ENCODE measurements at places on chromosomes 5 and 9. TPM values are rescaled to one million over a fixed set of nuclear protein-coding genes. Genes with fewer than 3 reads are reported as not detected.

TAF1L gene
- not detected for total RNA-seq

SLC46A2 gene
- total RNA-seq, result not detected

IFNA13 gene
- total RNA-seq, result not detected

FAM221B gene
- total RNA-seq, result not detected

WWC1 gene
- total RNA-seq, result 0.45 TPM

CCDC171 gene
- 2.3 TPM for total RNA-seq

DNA sequence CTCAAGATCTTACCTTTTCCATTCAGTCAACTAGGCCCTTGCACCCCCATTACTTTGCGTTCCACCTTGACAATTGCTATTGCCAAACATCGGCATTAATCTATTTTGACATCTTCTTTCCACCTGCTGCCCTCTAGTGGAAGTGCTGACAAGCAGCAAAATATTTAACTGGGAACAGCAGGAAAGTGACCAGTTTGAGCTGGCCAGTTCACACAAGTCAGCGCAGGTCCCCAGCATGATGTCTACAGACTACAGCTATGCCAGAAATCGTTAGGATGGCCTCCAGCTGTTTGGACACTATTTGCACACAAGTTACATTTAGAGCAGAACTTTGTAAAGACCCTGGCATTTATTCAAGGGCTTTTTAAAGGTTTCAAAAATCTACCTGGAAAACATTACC lies 160.1 kb downstream of the GHR start:
- peak; percentile 39 for DNase-seq

- peak; percentile 38 for DNase-seq
Observed at GRCh38 chr9:96100385-96101300, 201.3 kb downstream of the HSD17B3 start.

- DNase-seq, result no peak
Observed at GRCh38 chr9:25254051-25254450, 424.2 kb downstream of the TUSC1 start.

DNA sequence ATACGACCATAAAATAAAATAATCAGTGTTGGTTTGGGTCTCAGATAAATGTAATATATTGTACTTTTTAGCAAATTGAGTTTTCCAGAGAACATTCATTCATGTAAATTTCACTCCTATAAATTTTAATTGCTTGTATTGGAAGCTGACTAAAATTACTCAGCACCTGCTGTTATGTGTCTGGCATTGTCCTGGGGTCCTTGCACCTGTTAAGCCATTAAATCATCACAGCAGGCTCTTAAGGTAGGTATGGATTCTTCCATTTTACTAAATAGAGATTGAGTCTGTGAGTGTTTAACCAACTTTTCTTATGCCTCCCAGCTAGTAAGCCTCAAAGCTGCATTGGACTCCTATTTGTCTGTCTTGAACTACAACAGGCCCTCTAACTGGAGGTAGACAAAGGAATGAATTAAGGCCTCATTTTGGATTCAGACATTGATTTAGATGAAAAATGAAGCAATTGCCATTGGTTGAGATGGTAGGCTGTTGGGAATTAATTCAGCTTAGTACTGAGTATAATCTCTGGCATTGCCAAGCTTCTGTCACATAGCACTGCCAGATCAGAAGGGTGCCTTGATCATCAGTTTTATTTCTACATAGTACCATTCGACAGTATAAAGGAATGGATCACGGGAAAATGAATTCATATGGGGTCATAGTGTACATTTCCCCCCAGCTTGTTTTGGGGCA lies 78.9 kb downstream of the PARP8 start:
- no peak for DNase-seq

GRCh38 chr5:88693071-88693932 lies 189.7 kb downstream of the MEF2C start:
- DNase-seq, result no peak

GRCh38 chr9:27203783-27204182 lies 93.2 kb downstream of the EQTN start:
- DNase-seq, result no peak
